Nephron progenitor cell (in vitro differentiated cells): ENCODE measurements at places on chromosomes 3 and 15.

DNA sequence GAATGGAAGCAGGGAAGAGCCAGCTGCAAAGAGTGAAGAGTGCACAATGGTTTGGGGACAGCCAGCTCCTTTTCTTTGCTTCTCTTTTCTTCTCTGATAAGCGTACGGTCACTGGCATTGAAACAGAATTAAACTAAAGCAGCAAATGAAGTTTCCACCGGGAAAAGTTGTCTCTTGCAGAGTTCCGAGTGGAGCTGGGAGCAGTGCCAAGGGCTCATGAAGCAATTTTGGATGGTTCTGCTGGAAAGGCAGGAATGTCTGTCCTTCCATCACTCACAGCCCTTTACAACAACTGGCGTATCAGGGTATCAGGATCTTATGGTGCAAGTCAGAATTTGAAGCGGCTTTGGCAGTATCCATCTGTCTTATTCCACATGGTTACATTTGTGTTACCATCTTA is 1042.9 kb downstream of the NTRK3 start:
- no peak for DNase-seq

DNA sequence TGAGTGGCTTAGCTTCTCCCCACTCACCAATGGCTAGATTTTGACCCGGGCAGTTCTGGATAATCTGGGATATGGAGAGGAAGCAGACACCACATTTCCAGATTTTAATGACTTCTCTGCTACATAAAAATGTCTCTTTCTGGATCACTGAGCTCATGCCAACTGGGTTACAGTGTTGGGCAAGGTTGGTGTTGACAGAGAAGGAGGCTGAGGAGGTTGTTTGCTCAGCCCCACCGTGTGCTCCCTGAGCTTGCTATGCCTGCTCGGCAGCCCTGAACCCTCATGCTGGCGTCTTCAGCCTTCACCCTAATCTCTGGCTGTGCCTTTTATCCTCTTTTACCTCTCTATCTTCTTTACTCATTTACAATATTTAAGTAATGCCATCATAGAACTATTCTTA is 53.0 kb upstream of the KPNA4 start:
- DNase-seq = no peak

DNA sequence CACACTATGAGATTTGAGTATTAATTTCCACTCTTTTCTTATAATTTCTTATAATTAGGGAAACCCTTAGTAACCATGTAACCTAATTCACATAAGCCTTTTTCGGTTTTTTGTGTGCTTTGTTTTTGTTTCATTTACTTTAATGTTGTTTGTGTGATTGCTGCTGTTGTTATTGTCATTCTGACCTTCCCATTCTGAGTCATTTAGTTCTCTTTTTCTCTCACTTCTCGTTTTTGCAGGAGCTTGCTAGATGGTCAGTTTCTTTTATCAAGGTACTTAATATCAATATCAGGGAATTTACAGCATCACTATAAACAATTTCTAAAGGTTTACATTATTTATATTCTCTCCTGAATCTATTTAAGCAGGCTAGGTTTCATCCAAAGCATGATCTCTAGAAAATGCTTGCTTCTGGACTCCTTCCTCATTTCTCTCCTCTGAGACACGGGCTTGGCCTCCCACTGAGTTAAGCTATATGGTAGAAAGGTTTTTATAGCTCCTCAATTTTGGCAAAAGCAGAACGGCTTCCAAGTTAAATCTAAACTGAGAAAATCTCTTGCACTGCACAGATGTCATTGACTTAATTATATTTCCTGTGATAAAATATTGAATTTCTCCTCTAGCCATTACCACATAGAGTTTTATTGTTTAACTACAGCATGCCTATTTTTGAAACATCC is 534.2 kb downstream of the NSUN3 start:
- no peak for DNase-seq

DNA sequence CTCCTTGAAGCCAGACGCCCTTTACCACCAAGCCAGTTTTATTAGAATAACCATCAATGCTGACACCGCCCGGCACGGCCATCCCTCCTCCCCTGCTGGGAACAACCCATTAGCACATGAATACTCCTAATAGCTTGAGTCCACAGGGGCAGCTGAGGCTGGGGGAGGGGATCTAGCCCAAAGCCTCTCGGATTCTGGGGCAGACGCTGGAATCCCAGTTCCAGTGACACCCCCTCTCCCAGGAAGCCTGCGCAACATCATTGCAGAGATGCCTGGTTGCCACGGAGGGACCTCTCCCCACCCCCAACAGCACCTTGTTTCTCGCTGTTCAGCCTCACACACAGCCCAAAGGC is 1.2 kb upstream of the LINGO1 start:
- DNase-seq = peak; percentile 26
